ENCODE measurements at places on chromosomes 13 and 19.

- no peak for DNase-seq
Observed at GRCh38 chr19:40217027-40217810, 965 bp downstream of the TTC9B start.

DNA sequence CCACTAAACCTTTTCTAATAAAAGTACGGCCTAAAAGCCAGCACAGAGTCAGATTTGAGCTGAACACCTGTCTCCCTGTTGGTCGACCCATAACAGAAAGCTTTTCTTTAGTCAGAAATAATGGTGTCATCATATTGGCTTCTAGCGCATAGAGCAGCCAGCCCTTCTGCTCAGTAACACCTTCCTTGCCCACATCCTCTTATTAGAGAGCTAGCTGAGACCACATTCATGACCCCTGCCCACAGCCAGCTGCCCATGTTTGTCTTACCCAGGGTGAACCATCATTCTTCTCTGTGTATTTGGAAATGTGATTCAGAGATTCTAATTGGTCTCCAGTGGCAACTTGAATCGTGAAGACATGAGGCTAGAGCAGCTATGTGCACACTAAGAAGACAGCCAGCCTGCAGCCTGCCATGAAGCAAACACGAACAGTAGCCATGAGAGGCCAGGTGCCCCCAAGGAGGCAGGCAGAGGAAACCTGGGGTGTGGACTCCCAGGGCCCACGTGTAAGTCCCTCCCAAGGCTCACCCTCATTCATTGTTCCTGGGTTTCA is 82.3 kb upstream of the PDCD5 start:
- no peak for DNase-seq

DNA sequence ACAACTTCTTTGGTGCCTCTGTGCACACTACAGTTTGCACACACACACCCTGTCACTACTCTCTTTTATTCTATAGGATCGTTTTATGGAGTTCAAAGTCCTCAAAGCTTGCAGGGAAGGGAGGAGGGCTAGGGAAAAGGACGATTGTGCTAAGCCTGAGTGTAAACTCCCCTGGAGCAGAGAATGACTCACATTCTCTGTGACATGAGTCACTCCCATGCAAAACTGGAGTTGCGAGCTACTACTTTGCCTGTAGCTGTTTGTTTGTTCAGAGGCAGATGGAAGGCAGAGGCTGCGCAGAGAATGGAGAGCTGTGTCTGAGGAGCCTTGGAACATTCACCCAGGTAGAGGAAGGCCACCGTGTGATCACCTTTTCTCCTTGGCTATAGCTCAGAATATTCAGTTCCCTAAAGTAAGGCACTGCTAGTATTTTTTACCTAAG is 80.5 kb upstream of the MBNL2 start:
- DNase-seq, result no peak

- DNase-seq, result no peak
Observed at GRCh38 chr19:19628501-19629134, 598 bp upstream of the LPAR2 start.

- no peak for DNase-seq
Observed at GRCh38 chr19:54707962-54708361, 16.3 kb upstream of the KIR3DL3 start.

DNA sequence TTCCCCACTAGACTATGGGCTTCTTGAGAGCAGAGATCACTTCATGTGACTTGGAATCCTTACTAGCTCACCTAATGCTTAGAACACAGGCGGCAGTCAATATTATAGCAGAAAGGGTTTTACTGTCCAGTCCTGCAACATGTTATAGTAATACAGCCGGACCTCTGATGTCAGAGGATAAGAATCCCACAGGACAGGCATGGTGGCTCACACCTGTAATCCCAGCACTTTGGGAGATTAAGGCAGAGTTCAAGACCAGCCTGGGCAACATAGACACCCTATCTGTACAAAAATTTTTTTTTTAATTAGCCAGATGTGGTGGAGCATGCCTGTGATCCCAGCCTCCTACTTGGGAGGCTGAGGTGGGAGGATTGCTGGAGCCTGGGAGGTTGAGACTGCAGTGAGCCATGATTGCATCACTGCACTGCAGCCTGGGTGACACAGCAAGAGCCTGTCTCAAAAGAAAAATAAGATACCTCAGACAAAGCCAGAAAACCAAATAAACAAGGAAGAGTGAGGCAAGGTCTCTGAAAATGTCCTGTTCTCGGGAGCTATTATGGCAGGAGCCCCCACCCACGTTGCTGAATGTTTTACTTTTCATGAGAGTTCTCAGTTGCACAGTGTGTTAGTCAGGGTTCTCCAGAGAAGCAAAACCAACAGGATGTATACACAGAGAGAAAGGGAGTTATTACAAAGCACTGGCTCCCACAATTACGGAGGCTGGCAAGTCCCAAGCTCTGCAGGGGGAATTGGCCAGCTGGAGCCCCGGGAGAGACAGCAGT is 100.8 kb downstream of the UBL3 start:
- DNase-seq, result no peak

GRCh38 chr13:68851026-68851425 is 1256.6 kb upstream of the ATXN8OS start:
- DNase-seq, result no peak

GRCh38 chr19:872266-872951 is 12.9 kb downstream of the CFD start:
- DNase-seq, result no peak

DNA sequence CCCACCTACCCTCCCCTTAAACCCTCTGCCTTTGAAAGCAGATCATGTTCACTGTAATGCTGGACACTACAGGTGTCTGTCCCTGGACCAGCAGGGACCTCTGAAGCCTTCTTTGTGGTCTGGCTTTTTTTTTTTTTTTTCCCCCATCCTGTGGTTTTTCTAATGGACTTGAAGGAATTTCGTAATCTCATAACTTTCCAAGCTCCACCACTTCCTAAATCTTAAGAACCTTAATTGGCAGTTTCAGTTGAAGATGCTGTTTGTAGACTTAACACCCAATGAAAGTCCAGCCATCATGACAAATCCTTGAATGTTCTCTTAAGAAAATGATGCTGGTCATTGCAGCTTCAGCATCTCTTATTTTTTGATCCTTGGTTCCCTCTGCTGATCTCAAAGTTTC is 45.0 kb upstream of the LRCH1 start:
- DNase-seq, result no peak

All from thoracic aorta (tissue), 2 donors.